ENCODE measurements at places on chromosomes 16 and 17.

DNA sequence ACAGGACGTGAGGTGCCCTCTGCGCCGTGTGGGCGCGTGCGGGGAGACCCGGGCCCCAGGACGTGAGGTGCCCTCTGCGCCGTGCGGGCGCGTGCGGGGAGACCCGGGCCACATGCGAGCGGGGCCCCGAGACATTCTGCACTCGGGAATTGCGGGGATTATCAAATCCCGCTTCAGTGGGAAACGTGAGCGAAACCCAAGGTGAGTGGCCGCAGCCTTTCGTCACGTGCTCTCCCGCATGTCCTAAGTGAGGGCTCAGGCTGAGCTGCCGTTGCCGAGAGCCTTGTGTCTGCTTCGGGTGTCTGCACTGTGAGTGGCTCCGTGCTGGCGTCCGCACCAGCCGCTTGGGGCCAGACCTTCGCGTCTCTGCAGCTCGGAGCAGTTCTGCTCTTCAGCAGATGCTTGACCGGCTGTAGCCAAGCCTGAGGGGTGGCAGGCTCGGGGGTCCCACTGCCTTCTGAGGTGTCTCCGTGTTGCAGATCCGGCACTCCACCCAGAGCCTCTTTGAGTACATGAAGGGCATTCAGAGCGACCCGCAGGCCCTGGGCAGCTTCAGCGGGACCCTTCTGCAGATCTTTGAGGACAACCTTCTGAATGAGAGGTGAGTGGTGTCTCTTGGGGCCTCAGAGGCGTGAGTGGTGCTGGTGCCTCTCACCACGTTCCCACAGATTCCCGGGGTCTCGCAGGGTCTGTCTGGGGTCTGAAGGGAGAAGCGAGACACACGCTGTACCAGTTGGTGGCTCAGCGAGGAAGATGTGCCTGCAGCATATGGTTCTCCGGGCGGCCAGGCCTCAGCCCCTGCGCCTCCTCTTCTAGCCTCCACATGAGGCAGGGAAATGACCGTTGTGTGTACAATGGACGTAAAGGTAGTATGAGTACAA lies 90.5 kb upstream of the ZNF750 start:
- DNase-seq = no peak

GRCh38 chr17:76726231-76726775 lies at the start of gene JMJD6:
Gene JMJD6 (minus strand): TSS chr17:76726606. CDS start chr17:76726475, 131 bp downstream.
- peak; percentile 89 for DNase-seq

DNA sequence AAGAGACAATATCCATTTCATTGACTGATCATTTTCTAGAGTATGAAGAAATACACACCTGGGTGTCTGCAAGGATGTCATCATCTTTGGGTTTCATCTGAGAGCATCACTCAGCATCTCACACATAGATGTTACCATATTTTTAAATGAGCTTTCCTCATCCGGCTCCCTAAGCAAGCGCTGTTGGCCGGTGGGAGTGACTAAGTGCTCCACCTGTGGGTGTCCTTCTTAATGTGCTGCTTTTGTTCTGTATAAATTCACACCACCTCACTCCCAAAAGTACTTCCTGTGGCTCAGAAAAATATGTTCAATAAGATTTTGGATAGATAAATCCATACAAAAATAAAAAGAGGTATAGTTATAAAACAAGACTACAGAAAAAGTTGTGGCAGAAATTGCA lies 7.4 kb downstream of the SSTR2 start:
- DNase-seq = no peak

DNA sequence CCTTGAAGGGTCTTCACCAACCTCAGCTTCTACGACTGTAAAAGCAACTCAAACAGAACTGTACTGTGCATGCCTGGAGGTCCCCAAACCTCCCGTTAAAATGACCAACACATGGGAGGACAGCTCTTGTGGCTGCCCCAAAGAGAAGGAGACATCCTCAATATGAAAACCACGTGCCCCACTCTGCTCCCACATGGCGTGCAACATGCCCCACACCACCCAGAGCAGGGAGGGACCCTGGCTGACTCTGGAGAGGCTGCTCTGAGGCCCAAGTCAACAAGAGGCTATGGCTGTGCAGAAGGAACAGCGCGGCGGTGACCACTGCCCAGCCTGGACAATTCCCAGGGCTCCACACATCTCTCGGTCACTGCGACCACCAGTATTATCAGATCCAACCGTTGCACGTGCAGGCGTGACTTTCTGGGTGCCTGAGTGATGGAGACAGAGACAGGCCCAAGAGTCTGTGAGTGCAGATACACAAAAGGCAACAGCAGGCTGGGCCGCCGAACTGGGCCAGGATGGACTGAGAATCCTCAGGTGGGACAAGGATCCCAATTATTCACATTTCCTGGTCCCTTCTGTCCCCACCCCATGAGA lies 1.4 kb downstream of the PLD6 start:
- no peak for DNase-seq

DNA sequence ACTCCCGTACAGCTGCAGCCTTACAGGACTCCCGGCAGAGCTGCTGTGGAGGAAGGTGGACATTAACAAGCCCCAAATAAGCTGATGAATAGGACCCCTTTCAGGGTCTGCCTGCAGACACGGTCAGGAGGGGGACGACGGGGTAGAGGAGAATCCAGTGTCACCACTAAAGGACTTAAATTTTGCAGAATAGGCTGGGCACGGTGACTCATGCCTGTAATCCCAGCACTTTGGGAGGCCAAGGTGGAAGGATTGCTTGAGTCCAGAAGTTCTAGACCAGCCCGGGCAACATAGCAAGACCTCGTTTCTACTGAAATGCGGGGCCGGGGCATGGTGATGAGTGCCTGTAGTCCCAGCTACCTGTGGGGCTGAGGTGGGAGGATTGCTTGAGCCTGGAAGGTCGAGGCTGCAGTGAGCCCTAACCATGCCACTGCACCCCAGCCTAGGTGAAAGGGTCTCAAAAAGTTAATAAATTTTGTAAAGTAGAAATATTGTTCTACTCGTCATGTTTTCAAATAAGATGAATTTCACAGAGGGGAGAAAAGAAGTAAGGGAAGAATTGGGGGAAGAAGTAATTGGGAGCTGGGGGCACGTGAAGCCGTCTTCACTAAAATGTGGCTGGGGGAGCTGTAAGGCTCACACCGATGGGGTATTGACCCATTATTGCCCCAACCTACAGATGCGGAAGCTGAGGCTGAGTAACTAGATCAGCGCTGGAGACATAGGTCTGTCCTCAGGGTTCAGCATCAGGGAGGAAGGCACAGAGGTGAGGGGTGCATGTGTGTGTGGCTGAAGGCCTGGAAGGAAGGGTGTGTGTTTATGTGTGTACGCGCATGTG lies 4.7 kb downstream of the LITAFD start:
- DNase-seq = no peak

GRCh38 chr16:11916524-11917285 lies 949 bp upstream of the GSPT1 start:
- DNase-seq = no peak

DNA sequence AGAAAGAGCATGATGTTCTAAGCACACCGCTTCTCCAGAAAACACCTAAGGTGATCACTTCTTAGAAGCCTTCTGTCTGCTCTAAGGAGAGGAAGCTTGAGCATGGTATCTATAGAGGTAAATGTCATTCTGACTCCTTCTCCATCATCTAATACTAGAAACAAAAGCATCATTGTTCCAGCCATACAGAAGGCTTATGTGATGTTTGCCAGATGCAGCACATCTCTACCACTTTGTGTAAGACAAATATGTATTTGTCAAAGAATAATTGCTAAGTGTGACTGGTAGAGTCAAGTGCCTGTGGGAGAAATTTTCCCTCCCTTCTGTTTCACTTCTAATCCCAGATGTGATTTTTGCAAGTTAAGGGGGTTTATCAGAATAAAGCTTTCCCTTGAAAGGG lies 217.1 kb downstream of the HS3ST3A1 start:
- DNase-seq = no peak

DNA sequence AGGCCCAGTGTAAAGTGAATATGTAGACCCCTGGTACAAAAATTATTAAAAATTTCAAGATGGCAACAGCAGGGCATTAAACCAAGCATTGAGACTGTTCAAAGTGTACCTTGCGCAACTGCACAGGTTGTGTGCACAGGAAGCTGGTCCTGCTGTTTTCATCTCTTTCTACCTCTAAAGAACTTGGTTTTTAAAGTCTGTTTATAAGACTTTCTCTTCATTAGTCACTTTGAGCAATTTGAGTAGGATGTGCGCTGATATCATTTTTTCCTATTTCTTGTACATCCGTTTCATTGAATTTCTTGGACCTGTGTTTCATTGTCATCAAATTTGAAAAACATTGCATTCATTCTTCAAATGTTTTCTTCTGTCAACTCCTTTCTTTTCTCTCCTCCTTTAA lies 16.8 kb upstream of the PMP22 start:
- no peak for DNase-seq

GRCh38 chr17:35666967-35667532 lies 64.4 kb upstream of the RASL10B start:
- no peak for DNase-seq

DNA sequence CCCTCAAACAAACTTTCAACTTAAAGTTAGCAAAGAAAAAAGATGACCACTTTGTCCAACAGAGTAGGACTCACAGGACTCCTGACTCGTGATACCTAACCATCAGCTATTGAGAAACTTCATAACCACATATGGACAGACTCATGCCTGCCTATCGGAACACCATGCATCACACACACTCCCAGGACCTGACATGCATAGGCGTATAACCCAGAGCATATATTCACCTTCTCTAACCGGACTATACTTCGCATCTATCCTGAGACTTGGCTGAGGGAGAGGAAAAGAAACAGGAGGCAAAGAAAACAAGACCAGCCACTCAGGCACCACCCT lies 2.2 kb downstream of the PIP4K2B start:
- no peak for DNase-seq

Data from SIG-M5 (cell line).